Muscle of arm (tissue), 14 donors: ENCODE measurements at places on chromosomes 16 and 17. TPM values are rescaled to one million over a fixed set of nuclear protein-coding genes. Genes with fewer than 3 reads are reported as not detected.

DNA sequence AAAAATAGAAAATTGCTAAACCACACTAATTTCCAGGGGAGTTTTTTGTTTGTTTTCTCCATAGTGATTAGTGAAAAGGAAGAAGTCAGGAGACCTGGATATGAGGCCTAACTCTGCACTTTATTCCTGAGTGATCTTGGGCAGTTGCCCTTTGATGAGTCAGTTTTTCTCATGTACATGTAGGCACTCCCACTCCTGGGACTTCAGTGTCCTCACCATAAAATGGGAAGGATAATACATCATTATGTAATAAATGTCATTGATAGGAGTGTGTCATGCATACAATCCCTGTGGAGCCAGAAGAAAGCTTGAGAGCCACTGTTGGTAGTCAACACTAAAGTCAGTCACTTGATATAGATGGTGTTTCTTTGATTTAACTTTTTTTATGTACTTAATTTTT, 32.5 kb downstream of the WIPF2 start:
- DNase-seq, result peak; percentile 65

GRCh38 chr17:77666881-77667395, 291.6 kb upstream of the TNRC6C start:
- DNase-seq, result no peak

DNA sequence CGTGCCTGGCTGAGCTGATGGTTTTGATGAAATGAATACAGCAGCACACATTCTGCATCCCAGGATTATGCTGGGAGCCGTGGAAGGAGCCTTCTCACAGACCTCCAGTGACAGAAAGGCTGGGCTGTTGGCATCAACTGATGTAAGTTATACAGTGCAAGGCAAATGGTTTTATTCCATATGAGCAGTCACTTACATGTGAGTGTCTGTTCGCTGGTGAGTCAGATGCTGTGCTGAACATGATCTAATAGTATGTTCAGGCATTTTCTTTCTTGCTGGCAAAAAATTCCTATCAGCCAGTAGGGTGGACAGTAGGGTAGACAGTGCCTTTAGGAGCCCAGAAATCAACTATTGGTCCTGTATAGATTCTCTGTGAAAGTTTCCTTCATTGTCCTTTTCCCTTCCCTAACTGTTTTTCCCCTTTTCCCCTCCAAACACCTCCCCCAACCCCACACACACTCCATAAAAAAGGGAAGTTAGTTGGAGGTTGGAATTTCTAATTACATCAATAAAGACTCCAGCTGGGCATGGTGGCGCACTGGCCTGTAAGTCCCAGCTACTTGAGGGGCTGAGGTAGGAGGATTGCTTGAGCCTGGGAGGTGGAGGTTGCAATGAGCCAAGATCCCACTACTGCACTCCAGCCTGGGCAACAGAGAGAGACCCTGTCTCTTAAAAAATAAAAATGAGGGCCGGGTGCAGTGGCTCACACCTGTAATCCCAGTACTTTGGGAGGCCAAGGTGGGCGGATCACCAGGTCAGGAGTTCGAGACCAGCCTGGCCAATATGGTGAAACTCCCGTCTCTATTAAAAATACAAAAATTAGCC, 36.2 kb downstream of the LDHD start:
- DNase-seq, result no peak

- no peak for DNase-seq
Observed at GRCh38 chr17:17766077-17766743, 70.6 kb downstream of the SREBF1 start.

GRCh38 chr16:69451166-69451565, 26.7 kb downstream of the CYB5B start:
- no peak for DNase-seq

GRCh38 chr17:66525338-66525737, 222.9 kb downstream of the PRKCA start:
- DNase-seq, result no peak

GRCh38 chr16:54421220-54421619, 134.6 kb upstream of the IRX3 start:
- DNase-seq, result no peak

- DNase-seq, result peak; percentile 25
Observed at GRCh38 chr17:74190154-74190553, 13.3 kb upstream of the RPL38 start.

DNA sequence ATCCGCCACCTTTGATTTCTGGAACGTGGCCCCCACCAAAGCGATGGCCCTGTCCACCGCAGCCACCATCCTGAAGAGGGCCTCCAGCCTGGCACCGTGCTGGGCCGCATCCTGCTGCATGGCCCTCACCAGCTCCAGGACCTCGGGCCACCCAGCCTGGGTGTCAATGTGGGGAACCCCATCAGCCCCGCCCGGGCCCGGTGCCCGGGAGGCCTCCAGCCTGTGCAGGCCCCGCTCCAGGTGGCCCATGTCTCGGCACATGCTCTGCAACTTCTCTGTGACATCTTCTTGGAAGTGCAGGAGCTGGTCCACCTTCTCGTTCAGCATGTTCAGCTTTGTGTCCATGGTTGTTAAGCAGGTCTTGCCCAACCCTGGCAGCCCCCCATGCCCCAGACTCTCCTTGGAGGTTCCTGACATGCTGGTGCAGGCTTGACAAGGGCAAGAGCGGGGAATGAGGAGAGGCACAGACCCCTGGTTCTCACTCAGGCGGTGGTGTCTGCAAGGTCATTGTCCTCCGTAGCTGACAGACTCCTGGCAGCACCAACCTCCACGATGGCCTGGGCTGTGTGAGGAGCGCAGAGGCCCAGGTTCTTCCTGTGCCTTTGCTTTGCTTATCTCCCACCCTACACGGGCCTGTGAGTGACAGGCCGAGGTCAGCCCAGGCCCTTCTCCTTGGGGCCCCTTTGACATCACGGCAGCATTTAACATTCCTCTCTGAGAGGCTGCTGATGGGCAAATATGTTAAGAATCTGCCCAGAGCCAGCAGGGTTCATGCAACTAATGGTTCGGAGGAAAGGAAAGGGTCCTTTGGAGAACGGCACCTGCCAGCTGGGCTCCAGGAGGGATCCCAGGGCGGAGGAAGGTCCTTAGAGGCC, at the start of gene MYLK3:
Gene MYLK3, minus strand, starts transcription at position 568 of the 875 bp plus-strand sequence. Its CDS starts 151 bp downstream, at position 417.
- DNase-seq, result no peak

GRCh38 chr17:63842173-63842539, 329 bp downstream of the SMARCD2 start:
- no peak for DNase-seq

- peak; percentile 51 for DNase-seq
Observed at GRCh38 chr17:60971515-60972369, 294.1 kb downstream of the BCAS3 start.

PDIA2 gene
- 0.88 TPM for polyA plus RNA-seq

C16orf86 gene
- polyA plus RNA-seq, result 3.0 TPM
